ENCODE measurements at places on chromosomes 1 and 21.

GRCh38 chr1:33289858-33290154, 31.1 kb downstream of the A3GALT2 start:
- no peak for DNase-seq

DNA sequence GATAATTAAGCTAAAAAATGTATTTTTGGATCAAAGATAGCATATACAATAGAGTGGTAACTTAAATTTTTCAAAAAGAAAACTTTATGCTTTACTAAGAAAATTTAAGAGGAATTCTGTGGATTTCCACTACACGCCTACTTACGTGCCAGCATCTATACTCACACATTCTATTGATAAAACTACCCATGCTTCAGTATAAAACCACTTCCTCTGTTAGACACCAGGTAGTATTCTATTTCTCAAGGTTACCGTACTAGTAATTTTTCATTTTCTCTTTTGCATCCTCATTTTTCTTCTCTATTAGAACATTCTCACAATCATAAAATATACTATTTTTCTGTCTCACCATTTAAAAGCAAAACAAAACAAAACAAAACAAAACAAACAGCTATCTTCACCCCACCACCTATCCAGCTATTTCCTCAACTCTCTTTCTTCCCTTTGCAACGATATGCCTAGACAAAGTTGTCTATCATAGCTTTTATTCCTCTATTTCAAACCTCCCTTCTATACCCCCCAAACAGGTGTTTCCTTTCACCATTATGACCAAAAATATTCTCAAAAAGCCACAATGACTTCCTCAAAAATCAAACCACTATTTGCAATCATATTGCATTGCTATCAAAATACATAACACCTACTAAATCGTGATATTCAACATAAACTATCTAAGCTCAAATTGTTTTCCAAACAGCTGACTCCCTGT, 1652.0 kb downstream of the MRPL39 start:
- no peak for DNase-seq

- DNase-seq: no peak
These were observed 108.7 kb downstream of the DMRTB1 start for GRCh38 chr1:53567851-53568250.

- no peak for DNase-seq
These were observed 38.4 kb downstream of the SLC66A1 start for GRCh38 chr1:19350566-19350965.

DNA sequence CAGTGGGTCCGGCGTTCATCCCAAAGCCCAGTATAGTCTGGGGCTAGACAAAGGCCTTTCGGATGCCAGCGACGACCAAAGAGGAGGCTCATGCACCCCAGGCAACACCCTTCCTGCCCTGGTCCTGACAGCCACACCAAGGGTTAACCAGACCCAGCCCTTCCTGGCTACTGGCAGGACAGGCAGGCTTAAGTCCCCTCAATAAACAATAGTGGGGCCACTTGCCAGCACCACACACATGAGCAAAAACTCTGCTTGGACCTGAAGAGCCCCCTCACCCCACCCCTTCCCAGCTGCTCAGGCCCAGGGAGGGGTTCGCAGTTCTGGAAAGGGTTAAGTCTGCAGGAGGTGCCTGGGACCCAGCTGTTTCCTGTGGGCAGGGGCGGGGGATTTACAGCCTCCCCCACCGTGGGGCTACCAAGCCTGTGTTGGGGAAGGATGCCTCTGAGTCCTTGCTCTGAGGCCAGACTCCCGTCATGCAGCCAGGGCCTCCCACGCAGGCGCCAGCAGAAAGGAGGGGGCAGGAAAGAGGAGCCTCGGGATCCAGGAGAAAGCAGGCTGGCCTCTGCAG, 18.2 kb downstream of the PHLDA3 start:
- no peak for DNase-seq

GRCh38 chr21:35509001-35509704, 460.1 kb upstream of the RUNX1 start:
- DNase-seq: no peak

- no peak for DNase-seq
These were observed 8.4 kb downstream of the SLC35F3 start for GRCh38 chr1:233912909-233913308.

GRCh38 chr1:69076631-69077030, 491.1 kb upstream of the LRRC7 start:
- no peak for DNase-seq

DNA sequence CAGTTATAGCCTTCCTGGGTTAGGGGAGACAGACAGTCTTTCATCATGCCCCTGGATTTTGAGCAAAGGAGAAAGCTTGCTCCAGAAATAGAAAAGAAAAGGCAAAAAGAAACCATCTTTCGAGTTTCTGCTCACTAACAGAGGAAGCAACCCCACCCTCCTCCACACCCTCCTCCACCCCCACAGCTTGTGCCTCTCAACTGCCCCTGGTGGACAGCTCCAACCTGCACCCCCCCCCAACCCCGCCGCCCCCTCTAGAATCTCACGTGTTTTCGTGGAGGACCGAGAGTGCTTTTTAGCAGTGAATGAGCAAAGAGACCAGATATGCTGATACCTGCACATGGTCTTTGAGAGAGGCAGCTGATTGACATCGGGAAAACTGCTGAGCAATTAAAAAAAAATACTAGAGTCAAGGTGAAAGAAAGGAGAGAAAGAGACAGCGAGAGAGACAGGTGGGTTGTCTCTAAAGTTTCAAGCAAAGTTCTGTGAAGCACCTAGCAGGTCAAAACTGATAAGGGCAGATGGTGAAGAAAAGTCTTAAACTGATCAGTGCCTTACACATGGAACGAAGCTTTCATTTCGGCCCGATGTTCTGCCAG, 358.3 kb downstream of the KIF26B start:
- no peak for DNase-seq

DNA sequence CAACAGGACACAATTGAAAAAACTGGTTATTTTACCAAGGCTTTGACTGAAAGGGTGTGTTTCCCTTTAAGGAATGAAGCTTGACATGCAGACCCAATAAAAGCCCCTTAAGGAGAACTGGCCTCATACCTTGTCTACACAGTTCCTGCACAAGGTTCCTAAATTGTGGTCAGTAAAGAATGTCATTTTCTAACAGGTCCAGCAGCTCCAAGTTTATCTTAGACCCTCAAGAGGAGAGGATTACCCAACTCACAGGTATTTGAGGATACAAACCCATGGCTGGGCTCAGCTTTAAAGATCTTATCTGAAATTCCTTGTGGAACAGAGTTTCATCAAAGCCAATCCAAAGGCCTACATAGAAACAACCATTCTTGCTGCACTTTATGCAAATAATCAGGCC, 31.4 kb upstream of the CBR3 start:
- no peak for DNase-seq

- DNase-seq: no peak
These were observed 5.7 kb upstream of the PKN2 start for GRCh38 chr1:88678405-88678804.

DNA sequence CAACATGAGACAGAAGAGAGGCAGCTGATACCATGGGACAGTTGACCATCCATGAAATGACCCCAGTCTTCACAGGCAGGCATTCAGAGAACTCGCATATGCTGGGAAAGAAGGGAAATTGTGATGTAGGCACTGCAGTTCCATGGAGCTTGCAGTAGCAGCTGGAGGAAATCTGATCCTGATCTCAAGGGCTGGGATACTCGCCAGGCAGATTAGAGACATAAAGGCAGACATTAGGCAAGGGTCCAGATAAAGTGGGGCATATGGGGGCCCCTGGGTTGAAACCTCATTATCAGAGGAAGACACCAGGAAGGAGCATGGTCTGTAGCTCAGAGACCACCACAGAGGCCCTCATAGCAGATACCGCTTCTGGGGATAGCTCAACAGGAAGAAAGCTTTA, 48.7 kb upstream of the TNR start:
- no peak for DNase-seq

GRCh38 chr1:172406968-172407367, 13.5 kb upstream of the C1orf105 start:
- DNase-seq: no peak

- DNase-seq: no peak
These were observed 62.4 kb downstream of the KIRREL1 start for GRCh38 chr1:158055854-158056253.

DNA sequence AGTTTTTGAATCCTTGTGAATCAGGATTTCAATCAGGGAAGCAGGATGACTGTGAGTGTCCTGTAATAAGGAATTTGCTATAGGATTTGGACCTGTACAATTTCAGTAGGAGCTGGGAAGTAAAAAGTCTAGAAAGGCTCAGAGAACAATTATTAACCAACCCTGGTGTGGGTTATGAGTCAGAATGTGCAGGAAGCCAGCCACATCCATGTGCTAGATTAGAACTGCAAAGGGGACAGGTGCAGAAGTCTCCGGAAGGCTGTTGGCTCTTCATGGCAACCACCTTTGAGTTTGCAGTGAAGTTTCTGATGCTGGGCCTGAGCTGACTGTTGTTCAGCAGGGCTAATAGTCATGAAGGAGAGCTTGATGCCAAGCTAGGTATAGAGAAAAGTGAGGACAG, 70.7 kb downstream of the SPATA46 start:
- no peak for DNase-seq

- no peak for DNase-seq
These were observed 141.0 kb upstream of the NGF start for GRCh38 chr1:115479055-115479482.

DNA sequence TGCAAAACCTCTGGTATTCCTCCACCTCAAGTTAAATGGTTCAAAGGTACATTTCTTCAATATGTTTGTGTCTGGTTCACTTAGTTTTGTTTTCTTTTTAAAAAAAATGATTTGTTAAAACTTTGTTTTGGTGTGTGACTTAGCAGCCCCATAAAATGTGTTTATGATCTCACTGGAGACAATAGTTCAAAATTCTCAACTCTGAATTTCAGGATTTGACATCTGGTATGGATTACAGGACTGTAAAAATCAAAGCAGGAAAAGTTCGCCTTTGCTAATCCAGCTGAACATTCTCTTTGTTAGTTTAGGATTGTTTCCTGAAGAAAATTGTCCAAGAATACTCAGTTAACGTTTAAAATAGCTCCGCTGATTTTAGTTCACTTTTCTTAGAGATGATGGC, 231.7 kb downstream of the HMCN1 start:
- no peak for DNase-seq

DNA sequence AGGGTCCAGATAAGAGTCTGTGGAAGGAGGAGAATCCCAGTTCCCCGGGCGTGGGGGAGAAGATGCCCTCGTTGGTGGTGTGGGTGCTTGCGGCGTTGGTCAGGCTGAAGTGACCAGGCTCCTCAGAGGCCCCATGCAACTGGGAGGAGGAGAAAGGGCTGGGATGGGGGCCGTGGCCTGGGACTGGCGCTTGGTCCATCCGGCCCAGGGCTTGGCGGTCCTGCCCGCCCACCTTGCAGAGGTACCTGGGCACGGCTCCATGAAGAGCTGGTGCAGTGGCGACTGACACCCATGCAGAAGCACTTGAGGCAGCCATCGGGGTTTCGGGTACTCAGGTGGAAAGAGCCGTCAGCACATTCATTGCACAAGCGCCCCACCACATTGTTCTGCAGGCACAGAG, 60.8 kb downstream of the HSPG2 start:
- no peak for DNase-seq

GRCh38 chr21:28339403-28339802, 653.3 kb downstream of the LTN1 start:
- no peak for DNase-seq

GRCh38 chr1:10033359-10033845, 644 bp downstream of the UBE4B start:
- DNase-seq: no peak

DNA sequence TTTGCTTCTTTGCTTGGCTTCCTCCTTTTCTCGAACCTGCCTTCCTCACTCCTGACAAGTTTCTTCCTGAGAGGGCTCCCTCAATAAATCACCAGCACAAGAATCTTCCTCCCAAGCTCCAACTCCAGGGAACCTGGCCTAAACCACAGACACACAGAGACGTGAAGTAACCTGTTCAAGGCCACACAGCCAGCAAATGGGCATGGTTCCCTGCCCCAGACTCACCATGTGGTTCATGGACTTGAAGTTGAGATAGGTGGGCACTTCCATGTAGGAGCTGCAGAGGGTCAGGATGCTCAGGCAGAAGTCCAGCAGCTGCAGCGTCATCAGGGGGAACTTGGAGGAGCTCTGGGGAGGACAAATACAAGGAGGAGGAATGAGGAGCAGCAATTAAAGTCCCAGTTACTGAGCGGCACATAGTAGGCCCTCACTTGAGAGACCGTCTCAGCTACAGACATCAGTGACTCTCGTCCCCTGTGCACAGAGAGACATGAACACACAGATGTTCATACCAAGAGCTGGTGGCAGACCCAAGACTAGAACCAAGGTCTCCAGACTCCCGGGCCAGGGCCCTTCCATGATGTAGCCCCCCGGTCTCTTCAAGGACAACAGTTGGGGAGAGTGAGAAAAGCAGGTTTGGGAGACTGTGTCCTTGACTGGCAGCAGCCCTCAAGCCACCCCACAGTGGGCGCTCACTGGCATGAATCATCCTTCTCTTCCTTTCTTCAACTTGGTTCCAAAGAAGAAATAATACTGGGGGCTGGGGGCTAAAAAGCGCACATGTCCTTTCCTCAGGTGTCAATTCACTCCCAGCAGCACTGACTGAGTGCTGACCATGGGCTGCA, 15.6 kb upstream of the MATN1 start:
- DNase-seq: no peak

DNA sequence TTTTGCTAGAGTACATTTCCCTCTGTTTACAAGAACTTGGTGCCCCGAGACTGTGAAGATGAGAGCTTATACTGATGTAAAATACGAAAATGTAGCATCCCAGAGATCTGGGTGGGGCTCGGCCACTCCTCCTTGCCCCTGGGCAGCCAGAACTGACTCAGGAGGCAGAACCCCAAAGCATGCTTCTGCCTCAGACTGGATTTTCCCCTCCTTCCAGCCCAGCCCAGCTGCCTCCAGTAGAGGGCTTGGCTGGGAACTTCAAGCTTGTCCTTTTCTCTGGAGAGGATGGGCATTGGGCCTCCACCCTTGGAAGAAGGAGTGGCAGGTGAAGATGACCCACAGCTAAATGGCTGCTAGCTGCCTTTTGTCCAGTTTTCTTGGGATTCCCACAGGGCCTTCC, 24.3 kb upstream of the BTG2 start:
- no peak for DNase-seq

- DNase-seq: no peak
These were observed 368.8 kb upstream of the TMPRSS15 start for GRCh38 chr21:18772404-18772803.

DNA sequence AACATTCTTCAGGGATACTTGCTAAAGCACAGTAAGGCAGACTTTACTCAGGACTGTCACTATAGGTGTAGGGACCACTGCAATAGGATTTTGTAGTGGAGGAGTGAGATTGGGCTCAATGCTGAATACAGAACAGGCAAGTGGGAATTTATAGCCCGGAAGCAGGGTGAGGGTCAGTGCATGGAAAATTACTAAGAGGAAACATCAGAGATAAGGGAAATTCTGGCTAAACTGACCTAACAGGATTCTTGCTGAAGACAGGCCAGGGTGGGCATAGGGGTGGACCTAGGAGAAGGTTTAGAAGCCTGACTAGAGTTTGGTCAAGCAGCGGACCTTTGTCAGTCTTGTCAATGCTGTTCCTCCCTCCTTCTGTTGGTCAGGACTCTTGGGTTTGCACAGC, 20.8 kb upstream of the ZNF362 start:
- DNase-seq: no peak

- no peak for DNase-seq
These were observed 40.3 kb upstream of the ECE1 start for GRCh38 chr1:21330544-21330943.

- no peak for DNase-seq
These were observed 554.1 kb upstream of the OLFM3 start for GRCh38 chr1:102550729-102551384.

All from HuH-7.5 (cell line).